ENCODE measurements at places on chromosomes 13 and 19.

GRCh38 chr19:44744871-44745332, 3.6 kb upstream of the BCL3 start:
- DNase-seq, result peak; percentile 38

DNA sequence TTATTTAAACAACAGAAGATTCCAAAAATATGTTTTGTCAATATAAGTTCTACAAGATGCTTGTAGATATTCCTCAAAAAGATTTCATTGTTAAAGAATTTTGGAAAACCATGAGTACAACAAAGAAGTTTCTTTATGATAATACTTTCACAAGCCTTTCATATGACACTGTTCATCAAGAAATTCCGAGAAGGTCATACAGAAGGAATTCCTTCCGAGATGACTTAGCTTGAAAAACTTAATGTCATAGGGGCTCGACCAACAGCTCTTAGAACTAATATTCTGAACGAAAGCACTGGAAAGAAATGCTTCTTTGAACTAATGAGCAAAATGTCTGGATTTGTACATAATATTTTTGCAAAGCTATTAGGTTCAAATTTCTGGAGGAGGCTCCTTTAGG, 403.4 kb downstream of the KLF5 start:
- DNase-seq, result peak; percentile 35

DNA sequence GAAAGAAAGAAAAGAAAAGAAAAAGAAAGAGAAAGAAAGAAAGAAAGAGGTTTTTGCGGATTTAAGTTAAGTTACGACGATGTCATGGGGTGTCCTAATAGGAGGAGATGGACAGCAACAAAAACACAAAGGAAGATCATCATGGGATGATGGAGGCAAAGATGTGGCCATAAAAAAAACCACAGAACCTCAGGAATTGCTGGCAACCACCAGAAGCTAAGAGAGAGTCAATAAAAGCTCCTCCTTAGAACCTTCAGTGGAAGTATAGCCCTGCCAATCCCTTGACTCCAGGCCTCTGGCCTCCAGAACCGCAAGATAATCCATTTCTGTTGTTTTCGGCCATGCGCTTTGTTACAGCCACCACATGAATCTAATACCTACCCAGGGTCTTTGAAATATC, 11.5 kb downstream of the PLEKHA4 start:
- no peak for DNase-seq

DNA sequence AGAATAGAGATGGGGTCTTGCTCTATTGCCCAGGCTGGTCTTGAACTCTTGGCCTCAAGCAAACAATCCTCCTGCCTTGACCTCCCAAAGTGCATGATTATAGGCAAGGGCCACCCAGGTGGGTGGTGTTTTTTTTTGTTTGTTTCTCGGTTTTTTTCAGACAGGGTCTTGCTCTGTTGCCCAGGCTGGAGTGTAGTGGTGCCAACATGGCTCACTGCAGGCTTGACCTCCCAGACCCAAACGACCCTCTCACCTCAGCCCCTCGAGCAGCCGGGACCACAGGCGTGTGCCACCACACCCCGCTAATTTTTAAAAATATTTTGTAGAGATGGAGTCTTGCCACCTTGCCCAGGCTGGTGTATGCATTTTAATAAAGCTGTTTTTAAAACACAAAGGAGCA, 14.9 kb downstream of the GRTP1 start:
- DNase-seq, result no peak

DNA sequence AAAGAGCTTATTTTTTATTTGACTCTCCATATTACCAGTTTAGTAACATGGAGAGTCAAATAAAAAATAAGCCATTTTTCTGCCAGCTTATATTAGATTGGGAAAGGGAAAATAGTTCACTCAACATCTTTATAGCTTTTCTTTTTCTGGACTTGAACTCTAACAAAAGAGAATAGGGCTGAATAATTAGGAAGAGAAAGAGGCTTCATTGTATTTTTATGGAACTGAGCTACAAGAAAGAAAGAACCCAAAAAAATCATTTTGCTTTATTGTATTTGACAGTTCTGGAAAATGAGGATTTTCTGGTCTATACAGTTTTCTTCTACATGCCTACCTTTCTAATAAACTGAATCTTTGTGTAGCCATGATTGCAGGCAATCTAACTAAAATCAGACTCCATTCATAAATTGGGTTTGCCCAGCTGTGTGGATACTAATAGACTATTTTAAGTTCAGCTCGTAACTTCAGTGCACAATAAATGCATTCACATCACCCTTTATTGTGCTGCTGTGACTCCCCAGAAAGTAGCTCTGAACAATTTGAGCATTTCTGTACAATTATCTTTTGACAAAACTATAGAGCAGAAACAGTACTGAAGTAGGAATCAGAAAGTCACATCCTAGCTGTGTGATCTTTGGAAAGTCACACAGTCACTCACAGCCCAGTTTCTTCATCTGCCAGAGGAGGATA, 115.3 kb downstream of the STOML3 start:
- DNase-seq, result no peak

DNA sequence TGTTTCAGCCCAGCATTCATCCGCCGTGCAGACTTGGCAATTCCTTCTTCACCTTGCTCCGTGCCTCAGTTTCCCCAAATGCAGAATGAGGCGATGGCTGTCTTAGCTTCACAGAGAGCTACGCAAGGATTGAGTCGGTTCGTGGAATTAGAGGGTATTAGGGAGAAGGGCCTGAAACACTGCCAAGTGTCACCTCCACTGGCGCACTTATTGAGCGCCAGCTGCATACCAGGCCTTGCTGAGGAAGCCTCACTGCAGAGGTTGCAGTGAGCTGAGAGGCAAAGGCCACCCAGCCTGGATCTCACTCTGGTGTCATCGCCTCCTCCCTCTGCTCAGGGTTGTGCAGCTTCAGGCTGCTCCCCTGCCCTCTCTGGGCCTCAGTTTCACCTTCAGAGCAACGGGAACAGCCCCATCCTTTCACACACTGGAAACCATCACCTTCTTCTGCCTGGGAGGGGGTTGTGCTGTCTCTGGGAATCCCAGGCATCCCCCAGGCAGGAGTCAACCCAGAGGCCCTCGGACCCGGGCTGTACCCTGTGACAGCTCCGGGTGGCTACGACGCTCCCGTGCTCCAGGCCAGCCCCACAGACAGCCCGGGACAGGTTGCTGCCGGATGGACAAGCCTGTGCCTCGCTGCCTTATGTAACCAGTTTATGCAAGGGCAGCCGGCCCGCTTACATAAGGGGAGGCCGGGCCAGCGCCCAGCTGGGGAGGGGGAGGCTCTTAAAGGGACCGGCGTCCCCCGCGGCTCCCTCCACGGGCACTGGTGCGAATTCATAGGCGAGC, 31.9 kb downstream of the NFIC start:
- DNase-seq, result no peak

- DNase-seq, result no peak
Measured at GRCh38 chr19:1163934-1164683, 10.0 kb downstream of the SBNO2 start.

GRCh38 chr19:6318772-6319171, 14.6 kb downstream of the ACER1 start:
- no peak for DNase-seq

DNA sequence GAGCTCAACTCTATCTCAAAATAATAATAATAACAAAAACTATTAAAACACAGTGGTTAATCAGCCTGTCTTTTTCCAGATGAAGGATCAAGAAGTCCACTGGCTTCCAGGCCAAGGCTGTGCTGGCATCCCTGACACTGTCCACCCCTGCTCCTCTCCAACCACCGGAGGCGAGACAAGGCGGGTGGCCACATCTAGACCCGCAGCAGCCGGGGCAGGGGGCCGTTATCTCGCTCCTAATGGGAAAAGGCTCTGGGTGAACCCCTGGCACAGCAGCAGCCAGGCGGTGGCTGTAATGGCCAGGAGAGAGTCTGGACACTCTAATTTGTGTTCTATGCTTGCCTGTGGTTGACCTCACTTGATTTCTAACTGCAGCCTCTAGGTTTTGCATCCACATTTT, 158.0 kb upstream of the SOX1 start:
- no peak for DNase-seq

DNA sequence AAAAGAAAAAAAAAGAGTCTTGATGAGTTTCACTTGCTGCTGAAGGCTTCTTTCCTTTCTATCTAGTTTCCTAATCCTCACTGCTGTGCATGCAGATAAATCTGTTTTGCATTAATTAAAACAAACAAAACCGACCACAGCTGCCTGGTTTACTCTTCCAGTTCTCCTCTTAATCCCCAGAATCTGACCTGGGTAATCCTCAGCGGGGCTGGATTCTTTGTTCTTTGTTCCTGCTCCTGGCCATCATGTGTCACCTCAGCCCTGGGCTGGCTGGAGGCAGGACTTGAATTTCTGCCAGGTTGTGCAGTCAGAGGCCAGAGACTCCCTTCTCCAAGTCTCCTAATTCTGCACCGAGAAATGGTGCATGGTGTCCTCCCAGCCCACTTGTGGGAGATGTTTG, 52.2 kb upstream of the CYP4F8 start:
- DNase-seq, result peak; percentile 47

DNA sequence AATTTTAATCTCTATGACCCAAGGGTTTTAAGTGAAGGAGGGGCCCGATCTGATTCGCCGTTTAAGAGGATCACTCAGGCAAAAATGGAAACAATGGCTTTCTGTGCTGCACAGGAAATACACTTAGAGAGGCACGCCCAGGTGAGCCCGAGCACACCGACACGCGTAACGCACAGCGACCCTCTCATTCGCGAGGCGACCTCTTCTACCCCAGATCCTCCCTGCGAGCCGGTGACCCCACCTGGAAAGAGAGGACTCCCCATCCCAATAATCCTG, 216 bp downstream of the SH2D3A start:
- no peak for DNase-seq

DNA sequence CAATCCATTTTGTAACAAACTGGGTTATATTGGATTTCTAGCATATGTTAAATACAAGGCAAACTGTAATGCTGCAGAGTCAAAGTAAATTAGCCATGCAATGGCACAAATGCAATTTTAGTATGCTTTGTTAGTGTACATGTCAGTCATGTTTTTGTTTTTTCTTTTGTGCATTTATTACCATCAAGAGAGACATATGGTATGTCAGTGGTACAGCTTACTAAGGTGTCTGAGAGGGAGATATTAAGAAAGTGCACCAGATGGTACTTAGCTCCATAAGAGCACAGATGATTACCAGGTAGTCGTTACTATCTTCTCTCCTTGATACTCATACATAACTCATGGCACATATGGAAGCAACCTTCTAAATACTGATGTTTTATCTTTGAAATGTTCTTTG, 550.3 kb downstream of the GPC5 start:
- no peak for DNase-seq

GRCh38 chr19:6654347-6655310, 15.3 kb downstream of the TNFSF14 start:
- no peak for DNase-seq

GRCh38 chr13:92354583-92354982, 872.0 kb upstream of the GPC6 start:
- no peak for DNase-seq

DNA sequence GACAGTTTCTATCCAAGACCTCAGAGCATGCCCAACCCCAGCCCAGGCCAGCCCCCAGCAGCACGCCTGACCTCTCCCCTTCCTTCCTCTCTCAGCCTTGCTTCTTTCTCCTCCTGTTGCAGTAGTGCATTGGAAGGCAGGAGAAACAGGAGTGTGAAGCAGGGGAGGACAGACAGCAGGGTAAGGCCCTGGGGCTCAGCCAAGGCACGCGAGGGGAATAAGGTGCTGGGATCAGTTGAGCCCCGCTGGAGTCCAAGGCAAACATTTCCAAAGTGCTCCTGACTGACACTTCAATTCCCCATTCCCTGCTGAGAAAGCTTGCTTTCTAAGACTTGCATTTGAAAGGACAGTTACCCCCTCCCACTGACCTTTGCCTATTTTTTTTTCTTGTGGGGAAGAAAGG, 73.1 kb upstream of the OLFM4 start:
- DNase-seq, result no peak

DNA sequence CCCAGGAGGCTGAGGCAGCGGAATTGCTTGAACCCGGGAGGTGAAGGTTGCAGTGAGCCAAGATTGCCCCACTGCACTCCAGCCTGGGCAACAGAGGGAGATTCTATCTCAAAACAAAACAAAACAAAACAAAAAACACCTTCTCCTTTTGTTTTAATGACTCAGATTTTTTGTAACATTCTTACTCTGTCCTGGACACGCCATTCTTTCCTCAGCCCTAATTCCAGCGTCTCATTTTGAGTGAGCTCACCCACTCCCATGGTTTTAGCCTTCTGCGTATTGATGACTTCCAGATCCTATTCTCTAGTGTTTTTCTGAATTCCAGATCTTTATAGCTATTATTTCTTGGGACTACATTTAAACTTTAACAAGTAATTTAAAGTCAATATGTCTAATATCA, 326.3 kb downstream of the MYO16 start:
- DNase-seq, result no peak

DNA sequence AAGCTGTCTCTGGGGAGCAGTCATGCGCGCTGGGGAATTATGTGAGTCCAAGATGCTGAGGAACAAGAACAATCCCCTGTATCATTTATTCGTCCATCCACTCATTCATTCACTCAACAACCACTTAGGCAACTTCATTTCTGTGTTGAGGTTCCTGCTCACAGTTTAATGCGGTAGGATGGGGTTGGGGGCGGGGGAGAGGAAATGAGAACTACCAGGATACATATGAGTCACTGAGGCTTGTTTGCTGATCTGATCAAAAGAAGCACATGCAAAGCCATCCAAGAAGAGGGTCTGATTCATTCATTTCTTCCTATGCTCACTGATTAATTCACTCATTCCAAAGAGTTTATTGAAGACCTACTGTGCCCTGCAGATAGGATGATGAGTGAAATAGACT, 20.9 kb downstream of the ZNF536 start:
- no peak for DNase-seq

DNA sequence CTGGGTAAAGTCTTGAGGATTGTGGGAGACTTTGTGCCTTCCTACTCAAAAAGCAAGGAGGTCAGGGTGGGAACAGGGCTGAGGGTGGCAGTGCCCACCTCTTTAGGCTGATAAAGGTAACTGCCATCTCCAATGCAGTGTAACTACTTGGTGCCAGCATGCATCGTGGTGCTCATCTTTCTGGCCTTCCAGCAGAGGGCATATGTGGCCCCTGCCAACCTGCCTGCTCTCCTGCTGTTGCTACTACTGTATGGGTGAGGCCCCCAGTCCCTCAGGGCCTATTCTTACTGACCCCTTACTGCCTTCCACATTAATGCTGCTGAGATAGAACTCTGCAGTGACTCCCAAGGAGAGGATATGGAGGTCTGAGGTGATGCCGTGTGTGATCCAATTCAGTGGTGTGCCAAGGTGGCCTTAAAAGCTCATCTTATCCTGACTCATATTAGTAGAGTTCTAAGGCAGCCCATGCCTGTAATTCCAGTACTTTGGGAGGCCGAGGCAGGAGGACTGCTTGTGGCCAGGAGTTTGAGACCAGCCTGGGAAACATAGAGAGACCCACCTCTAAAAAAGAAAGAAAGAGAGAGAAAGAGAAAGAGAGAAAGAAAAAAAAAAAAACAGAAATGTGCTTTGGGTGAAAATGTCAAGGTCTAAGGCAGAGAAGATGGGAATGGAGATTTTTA, 9.7 kb upstream of the ARHGAP45 start:
- peak; percentile 78 for DNase-seq

DNA sequence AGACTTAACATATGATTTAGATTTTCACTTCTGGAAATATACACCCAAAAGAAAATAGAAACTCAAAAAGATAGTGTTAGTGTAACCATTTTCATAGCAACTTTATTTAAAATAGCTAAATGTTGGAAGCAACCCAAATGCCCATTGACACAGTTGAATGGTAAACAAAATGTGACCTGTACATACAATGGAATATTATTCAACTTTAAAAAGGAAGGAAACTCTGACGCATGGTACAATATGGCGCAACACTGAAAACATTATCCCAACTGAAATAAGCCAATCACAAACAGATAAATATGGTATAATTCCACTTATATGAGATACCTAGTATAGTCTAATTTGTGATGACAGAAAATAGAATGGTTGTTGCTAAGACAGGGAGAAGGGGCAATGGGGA, 1456.1 kb upstream of the MIR17HG start:
- no peak for DNase-seq

All from adipocyte (in vitro differentiated cells).